Caco-2 (cell line): ENCODE measurements at places on chromosomes 6 and 20.
A peak's percentile ranks its signal among the peaks of the same experiment; 100 is the strongest.

DNA sequence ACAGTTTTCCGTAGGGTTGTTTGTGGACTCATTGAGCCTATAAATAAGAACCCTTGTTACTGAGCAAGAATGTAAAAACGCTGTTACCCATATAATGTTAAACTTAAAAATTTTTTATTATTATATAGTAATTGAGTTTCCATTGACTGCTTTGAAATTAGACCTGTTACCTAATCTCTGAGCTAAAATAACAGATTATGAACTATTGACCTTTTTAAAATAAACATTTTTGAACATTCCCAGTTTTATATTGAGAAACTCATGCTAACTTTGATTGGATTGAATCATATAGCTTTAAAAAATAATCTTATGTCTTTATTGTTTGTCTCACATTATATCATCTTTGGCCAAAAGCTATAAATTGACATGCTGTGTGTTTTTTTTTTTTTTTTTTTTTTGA is 95.5 kb downstream of the CD2AP start:
- DNase-seq = no peak

- no peak for DNase-seq
Observed at GRCh38 chr6:137493218-137494038, 766 bp downstream of the OLIG3 start.

DNA sequence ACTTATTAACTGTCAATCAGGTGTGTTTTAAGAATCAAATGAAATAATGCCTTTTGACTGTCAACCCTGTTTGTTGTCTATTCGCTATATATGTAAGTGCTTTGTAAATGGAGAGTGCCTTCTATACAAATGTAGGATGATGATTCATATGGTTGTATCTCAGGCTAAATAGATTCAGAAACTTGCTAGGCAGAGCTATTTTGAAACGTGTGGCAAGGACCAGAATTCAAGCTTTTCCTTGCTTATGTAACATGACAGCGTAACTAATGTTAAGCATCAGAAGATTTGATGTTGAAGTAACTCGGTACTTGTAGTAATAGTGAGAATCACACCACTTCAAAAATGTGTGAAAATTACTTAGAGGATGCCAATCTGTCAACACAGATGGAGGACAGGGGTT is 3.4 kb downstream of the OGFRL1 start:
- DNase-seq = no peak

- DNase-seq = no peak
Observed at GRCh38 chr6:84618836-84619235, 145.6 kb downstream of the TBX18 start.

DNA sequence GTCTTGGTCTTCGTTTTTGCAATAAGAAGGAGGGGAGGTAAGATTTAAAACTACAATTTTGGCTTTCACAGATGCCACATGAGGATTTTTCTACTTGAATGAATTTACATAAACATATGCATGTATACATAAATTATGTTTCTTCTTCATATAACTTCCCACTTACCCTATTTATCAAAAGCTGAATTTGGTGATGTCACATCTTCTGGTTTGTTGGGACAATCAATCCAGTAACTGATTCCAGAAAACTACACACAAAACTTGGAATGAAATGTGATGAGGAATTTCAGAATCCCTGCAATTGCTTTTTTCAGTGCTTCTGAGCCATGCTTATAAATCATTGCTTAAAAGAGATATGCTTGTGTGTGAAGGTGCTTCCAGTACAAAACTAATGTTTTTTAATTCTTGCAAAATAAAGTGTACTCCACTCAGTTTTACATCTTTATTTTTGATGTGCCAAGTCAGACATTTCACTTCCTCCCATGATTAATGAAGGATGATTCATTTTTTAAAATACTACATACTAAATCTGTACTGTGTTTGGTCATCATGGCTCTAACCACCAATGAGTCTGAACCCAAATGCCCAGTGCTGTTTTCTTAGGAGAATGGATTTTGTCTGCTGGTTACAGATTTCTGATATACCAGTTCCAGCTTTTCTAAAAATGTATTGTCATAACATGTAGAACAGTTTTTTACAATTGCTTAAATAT is 32.1 kb upstream of the RIN2 start:
- no peak for DNase-seq

- DNase-seq = no peak
Observed at GRCh38 chr20:1394686-1395085, 1.8 kb upstream of the FKBP1A start.

GRCh38 chr20:20214757-20215275 is 153.1 kb upstream of the INSM1 start:
- no peak for DNase-seq

DNA sequence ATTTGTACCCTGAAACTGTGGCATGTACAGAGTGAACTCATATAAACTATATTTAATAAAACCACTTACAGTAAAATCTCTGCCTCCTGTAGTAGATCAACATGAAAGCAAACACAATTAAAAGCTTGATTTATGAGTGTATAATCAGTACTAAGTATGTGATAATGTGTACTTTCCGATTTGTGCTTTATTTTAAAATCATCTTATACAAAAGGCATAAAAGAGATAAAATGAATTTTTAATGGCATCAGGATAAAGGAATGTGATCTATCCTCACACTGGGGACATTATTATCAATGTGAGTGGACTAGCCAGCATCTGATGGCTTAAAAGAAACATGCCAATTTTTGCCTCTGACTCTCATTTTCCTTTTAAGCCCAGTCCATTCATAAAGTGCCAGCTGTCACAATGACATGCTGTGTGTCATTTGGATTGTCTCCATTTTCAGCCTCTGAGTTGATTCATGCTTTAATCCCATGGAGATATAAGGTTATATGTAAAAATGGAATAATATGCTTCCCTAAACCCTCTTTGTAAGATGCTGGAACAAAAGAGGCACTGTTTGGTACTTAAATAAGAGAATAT is 831.6 kb upstream of the EYS start:
- no peak for DNase-seq

DNA sequence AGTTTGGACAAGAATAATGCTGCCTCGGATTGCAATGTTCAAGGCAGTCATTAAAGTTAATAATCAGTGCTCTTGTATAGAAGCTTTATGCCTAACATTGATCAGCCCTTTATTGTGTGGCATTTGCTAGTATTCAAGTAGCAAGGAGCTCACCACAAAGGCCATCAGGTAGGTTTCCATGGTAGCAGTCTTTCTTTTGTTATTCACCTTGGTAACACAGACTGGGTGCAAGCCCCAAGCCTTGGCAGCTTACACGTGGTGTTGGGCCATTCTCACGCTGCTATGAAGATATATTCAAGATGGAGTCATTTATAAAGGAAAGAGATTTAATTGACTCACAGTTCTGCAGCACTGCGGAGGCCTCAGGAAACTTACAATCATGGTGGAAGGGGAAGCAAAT is 149.3 kb downstream of the ADAT2 start:
- no peak for DNase-seq

DNA sequence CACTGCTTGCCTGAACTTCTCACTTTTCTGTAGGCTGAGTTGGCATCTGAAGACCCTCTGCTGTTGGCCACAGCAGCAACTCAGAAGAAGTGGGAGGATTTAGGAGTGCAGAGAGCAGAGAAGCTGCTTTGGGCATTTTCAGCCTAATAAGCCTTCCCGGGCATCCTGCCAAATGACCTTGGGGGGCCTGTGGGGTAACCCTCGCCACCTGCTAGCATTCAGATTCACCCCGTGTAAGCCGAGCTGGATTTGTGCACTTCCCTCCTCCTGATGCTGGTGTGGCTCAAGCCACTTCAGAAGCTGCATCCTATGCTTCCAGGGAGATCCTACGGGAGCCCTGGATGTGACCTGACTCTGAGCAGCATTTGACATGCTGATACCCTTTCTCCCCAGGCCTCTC is 114.8 kb downstream of the LRFN2 start:
- DNase-seq = no peak

GRCh38 chr20:42889517-42889916 is 300.2 kb downstream of the PTPRT start:
- DNase-seq = no peak

DNA sequence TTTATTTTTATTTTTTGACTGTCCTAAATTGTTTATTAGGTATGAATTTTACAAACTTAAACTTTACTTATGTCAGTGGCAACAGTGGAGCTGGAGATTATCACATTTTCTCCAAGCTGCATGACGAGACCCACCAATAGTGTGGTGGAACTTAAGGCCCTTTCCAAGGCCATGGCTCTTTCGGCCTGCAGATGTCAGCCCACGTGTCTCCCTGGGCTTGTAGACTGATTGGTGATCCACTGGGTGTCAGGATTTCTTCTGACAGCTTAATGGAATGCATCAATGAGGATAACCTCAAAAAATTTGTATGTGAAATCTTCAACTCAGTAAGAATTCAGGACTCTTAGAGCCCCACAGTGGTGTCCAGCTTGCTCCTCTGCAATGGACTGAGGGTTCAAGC is 32.3 kb upstream of the OVOL2 start:
- DNase-seq = peak; percentile 50

DNA sequence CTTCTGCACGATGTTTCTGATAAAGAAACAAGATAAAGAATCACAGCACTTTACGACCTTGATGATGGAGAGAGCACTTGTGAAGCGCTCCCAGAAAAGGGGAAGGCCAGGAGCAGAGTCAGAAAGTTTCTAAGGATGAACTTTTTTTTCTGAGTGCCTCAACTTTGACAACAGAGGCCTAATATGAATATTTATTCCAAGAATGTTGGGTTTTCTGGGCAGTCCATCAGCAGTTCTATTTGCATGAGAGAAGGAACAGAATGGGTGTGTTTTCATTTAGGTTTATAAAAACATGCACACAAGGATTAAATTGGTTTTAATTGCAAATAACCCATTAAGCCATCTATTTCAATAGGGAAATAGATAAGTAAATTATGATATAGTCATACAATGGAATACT is 204.9 kb downstream of the SIM1 start:
- DNase-seq = no peak
